ENCODE measurements at places on chromosomes 11 and 22. TPM values are rescaled to one million over a fixed set of nuclear protein-coding genes. Genes with fewer than 3 reads are reported as not detected.

The H19 gene
- total RNA-seq: 539 TPM

DNA sequence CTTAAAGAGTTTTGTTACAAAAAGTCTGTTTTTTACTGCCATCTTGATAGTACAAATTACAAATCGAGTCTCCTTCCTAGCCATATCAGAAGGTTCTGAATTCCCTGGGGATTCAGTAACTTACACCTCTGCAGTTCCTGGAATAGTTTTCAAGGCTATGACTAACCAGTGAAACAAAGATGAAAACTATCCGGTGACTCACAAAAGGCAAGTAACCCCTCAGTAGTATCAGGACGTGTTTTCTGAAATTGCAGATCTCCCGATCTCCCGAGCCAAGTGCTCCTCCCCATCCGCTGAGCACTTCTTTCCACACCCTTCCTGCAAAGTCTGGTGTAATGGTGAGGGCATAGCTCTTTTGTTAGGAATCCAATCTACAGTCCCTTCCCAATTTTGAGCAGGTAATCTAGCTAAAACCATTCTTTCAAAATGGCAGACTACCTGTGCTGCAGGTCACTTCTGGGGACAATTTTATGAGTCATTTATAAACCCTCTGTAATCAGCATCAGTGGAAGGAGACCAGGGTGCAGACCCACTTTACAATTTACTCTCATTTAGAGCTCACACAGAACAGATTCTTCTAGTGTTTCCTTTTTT lies 7.7 kb downstream of the E2F8 start:
- DNase-seq: no peak

The USP2 gene
- total RNA-seq: not detected

The ADORA2A gene
- 14.7 TPM for total RNA-seq

GRCh38 chr11:10274726-10275125 lies 19.3 kb downstream of the SBF2 start:
- no peak for DNase-seq

DNA sequence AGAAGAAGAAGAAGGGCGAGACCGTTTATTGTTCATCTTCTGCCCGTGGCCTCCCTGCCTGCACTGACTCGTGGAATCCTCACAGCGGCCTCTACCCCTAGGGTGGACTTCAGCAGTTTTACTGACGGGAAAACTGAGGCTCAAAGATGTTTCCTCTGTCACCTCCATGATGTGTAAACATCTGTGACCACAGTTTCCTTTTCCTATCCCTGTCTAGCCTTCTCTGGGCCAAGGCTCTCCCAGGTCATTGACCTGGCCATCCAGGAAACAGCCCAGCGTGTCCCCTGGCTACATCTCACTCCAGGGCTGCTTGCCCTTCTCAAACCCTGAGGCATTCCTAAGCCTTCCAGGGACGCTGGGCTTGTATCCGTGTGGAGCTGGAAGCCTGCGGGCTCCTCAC lies 49.0 kb upstream of the GCAT start:
- DNase-seq: no peak

DNA sequence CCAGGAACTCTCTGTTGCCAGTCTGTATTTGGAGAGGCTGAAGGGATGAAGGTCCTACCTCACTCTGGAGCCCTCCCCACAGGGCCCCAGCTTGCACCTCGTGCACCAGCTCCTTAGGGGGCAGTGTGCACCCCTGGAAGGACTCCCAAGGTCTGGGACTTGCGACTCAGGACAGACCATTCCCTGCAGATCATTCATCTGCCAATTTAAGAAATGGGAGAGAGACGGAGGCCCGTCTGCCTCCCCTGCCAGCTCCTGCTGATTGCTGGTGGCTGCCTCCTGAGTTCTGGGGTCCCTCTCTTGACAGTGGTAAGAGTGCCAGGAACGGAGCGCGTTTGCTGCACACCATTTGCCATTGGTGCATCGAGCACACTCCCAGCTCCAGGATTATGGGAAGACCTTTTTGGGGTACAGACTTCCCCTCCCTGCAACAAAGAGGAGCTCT lies 27.4 kb upstream of the MALAT1 start:
- DNase-seq: peak; percentile 57

GRCh38 chr11:10164621-10165020 lies 129.4 kb downstream of the SBF2 start:
- no peak for DNase-seq

DNA sequence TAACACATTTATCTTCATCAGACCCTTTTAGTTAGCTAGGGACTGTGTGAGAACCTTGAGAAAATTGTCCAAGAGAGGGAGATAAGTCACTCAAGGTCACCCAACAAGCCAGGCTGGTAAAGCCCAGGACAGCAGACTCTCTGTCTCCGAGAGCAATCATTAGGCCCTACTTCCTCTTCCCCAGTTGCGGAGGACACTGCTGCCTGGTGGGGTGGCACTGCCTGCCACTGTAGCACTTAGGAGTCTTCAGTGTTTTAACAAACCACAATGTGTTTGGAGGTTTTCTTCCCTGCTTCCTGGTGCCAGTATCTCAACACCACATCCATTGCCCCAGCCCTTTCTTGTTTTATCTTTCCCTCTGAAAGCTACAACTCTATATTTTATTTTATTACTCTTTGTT lies 132.1 kb upstream of the LDLRAD3 start:
- DNase-seq: no peak

The OR5B2 gene
- not detected for total RNA-seq

GRCh38 chr11:29321293-29322132 lies 695.3 kb downstream of the KCNA4 start:
- DNase-seq: no peak

GRCh38 chr22:38981992-38982927 lies at the start of gene APOBEC3B:
Gene APOBEC3B (plus strand): TSS chr22:38982347. CDS start chr22:38982454, 107 bp downstream.
- no peak for DNase-seq

The GPR83 gene
- total RNA-seq: not detected

DNA sequence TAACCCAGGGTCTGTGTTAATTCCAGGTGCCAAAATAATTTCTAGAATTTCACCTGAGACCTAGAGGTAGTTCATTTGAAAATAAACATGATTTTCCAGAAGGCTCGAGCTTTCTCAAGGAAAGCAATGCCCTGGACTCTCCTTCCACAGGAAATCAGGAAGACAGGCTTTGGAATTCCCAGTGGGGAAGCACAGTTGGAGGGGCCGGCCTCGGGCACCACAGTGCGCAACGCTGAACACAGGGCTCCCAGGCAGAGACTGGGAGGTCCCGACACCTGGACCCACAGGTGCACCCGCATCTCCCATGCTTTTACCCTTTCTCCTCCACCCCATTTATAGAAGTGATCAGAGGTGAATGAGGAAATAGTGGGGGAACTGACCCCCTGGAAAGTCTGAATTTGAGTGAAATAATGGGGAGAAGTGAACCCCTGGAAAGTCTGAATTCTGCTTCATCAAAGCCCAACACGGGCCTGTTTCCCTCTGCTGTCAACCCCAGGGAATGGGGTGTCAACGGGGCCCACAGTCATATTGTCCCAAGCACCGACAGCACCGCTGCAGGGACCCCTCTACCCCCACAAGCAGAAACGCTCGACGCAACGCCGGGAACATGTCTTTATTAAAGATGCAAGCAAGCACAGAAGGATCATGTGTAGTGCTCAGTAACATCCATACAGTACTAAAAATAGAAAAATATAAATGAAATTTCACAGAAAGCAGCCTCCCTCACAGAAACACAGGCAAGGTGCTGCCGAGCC lies 12.0 kb upstream of the EFCAB6 start:
- no peak for DNase-seq

- DNase-seq: peak; percentile 99
Measured at GRCh38 chr11:108121274-108122155, at the start of gene ACAT1. Gene ACAT1 (plus strand): TSS chr11:108121567. CDS start chr11:108121607, 40 bp downstream.

The CSF2RB gene
- 6.0 TPM for total RNA-seq

The TRIM49 gene
- total RNA-seq: not detected

DNA sequence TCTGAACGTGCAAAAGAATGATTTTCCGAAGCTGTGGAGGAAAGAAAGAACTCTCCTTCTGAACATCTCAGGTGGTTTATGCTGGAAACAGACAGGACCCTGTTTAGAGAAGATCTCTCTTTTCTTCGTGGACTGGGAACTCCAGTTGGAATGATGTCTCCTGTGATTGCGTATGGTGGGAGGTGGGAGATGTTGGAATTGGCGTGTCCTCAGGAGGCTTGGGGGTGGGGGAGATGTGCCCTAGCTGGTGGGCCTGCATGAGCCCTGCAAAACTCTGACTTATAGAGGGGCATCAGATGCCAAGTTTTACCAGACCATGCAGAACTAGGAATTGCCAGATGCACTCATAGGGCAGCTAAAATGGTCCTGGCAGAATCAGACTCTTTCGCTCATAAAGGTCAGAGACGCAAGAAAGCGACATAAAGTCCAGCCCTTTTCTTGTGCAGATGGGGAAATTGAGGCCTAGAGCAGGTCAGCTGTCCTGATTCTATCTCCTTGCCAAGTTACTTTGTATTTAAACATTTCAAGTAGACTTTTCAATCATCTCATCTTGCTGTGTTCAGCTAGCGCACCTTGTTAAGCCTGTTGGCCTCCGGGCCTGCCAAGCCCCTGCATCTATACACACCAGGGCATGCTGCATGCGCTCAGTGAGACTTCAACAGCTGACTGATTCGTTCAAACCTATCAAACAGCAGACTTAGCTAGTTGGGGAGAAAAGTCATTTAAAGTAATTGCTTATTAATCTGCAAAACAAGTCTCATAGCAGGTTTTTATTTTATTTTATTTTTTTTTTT lies 34.2 kb upstream of the EHF start:
- DNase-seq: no peak

DNA sequence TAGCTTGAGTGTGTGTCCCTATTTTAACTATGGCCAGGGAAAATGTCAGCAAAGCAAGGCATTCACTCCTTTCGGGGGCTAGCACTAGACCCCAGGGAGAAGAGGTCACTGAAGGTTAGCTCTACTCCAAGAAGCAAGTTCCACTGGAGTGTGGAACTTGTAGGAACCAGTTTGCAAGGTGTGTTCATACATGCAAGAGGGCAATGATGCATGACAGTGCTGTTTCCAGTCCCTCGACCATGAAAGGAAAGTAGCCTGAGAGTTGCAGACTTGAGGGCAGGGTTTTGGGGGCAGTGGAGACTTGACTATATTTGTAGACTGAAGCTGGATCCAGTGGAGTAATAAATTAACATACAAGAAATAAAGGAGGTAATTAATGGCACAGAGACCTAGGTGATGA lies 21.6 kb upstream of the SLC36A4 start:
- no peak for DNase-seq

DNA sequence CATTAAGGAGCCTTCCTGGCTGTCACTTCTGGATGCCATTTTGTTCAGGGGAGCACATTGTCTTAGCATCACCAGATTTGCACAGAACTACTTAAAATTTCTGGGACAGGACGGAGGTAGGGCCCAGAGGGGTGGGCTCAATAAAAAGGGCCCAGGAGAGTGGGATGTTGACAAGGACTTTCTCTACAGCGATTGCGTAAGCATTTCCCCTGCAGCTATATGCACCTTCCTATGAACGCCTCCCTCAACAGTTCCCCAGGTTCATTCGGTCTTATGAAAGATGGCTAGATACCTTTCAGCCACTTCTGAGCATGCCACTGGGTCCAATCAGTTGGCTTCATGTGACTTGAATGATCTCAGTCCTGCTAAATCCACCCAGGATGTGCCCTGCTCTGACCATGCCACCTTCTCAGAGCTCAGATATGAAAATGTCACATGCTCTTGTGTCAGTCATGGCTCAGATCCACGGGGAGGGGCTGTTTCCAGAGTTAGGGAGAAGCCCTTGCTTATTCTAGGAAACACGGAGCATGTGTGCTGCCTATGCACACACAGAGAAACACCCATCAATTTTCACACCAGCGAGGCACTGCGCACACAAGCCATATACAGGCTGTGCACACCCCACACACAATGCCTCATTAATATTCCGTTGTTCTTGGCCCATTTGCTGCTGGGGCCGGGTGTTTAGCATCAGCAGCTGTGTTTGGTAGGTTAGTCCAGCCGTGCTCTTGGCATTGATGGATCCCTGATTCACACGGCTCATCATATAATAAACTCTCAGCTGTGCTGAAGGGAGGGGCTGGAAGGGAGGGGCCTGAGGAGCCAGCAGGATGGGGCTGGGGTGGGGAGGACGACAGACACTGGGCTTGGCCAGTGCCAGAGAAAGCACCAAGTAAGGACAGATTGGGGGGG lies 52.5 kb upstream of the NNMT start:
- DNase-seq: no peak

The JAM3 gene
- total RNA-seq: 59.8 TPM

The SLCO2B1 gene
- total RNA-seq: 403 TPM

- no peak for DNase-seq
Measured at GRCh38 chr22:21754523-21754922, 18.9 kb upstream of the YPEL1 start.

DNA sequence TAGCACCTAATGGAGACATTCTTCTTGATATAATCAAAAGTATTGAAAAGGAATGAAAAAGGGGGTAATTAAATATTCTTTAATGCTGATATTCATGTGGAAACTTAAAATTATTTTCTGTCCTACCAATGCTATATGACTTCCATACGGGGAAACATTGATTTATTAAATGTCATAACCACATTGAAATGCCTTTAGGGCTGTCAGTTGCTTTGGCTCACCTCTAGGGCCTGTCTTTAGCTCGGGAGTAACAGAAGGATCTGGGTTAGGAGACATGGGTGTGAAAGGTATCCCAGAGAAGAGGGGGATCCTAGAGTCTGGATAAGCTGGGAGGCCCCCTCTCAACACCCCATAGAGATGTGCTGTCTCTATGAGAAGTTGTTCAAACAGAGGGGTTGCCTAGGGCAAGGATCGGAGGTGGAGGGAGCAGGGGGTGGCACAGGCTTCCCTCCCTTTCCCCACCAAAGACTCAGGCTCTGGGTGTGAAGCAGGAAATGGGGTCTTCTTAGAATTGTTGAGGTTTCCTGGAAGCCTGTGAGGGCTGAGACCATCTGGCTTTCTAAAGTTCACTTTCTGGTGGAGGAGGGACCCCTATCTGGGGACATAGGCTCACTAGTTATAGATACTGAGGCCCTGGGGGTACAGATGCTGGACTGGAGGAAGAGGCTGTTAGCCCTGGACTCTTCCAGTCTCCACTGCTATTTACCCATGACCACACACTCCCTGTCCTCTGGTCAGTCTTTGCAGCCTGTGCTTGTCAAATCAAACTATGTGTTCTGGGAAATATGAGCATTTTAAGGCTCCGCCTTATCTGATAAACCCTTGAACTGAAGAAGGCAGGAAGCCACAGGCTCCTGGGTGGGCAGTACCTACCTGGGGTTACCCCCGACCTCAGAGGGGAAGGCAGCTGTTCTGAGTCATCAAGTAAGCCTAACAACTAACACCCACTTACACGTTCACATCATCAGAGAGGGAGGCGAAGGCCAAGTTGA lies 55.8 kb upstream of the RRAS2 start:
- DNase-seq: no peak
